Ascending aorta (tissue), 2 donors: ENCODE measurements at places on chromosomes 6 and 20. TPM values are rescaled to one million over a fixed set of nuclear protein-coding genes. Genes with fewer than 3 reads are reported as not detected.

The ZBP1 gene
- not detected for total RNA-seq

The CST4 gene
- total RNA-seq: not detected

The IPCEF1 gene
- not detected for total RNA-seq

The FAM162B gene
- not detected for total RNA-seq

The UNC5CL gene
- total RNA-seq: 0.53 TPM

The SLC32A1 gene
- not detected for total RNA-seq

The PPP1R14C gene
- not detected for total RNA-seq

The ANGPT4 gene
- 5.7 TPM for total RNA-seq

The CAGE1 gene
- not detected for total RNA-seq

The C6orf58 gene
- not detected for total RNA-seq

The SGK2 gene
- total RNA-seq: 0.32 TPM

The AVP gene
- total RNA-seq: not detected

The GSTA4 gene
- total RNA-seq: 1.7 TPM

DNA sequence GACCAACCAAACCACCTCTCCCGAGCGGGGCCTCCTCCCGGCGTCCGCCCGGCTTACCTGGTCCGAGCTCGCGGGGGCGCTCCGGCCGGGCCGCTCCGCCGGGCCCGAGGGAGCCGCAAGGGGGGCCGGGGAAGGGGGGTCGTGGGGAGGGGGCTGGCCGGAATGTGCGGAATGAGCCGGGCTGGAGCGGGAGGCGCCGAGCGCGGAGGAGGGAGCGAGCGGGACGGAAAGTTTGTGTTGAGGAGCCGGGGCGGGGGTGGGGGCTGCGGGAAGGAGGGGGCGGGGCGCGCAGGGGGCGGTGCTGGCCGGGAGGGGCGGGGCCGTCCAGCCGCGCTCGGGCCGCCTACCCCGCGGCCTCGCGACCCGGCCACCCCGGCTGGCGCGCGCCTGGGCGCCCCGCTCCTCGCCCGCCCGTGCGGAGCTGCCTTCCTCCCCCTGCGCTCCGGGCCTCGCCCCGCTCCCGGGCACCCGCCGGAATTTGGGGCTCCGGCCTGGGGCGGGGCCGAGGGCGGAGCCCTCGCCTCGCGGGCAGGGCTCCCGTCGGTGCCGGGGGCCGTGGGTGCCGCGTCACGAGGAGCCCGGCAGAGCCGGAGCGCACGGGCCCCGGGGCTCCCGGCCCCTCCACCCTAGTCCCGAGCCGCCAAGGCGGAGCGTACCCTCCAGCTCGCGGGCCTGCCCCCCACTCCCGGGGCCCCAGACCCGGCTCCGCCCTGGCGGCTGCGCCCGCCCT lies at the start of gene TEAD3:
Gene TEAD3, minus strand, starts transcription at position 239 of the 730 bp plus-strand sequence.
- DNase-seq: peak; percentile 80

GRCh38 chr20:49845060-49845459 lies 32.4 kb downstream of the SLC9A8 start:
- DNase-seq: no peak

DNA sequence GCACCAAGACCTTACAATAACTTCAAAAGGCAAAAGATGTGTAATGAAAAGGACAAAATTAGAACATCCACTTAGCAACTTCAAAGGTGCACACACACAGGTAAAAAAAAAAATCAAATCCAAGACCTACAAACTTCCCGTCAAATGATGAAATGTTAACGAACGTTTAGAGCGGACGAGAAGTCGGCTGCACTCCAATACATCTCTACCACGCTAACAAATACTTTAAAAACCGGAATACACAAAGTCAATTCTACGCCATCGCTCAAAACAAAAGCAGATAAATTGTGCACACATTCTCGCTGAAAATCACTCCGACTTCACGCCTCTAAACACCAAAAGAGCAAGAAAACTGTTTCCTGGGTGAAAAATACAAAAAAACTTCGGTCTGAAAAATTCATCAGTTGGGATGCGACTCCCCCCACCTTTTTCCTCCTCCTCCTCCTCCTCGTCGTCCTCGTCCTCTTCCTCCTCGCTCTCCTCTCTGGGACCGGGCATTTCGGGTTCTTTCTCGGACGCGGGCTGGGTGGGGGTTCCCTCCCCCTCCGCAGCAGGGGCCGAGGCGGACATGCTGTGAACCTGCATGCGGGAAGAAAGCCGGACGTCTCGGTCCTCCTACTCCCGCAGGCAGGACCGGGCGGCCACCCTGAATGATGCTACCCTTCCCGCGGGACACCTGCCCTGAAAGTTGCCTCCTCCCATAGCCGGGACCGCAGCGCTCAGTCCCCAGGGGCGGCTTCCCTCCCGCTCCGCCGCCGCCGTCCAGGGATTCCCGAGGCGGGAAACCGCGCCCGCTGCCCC lies 712 bp downstream of the DEK start:
- DNase-seq: no peak

- no peak for DNase-seq
These were observed 197.2 kb upstream of the SOX4 start for GRCh38 chr6:21396313-21396712.

- no peak for DNase-seq
These were observed 4.1 kb upstream of the ADISSP start for GRCh38 chr20:3771552-3772058.

GRCh38 chr6:87789198-87789899 lies 87.3 kb upstream of the AKIRIN2 start:
- no peak for DNase-seq

GRCh38 chr6:159043947-159044346 lies 844 bp downstream of the TAGAP start:
- DNase-seq: no peak

DNA sequence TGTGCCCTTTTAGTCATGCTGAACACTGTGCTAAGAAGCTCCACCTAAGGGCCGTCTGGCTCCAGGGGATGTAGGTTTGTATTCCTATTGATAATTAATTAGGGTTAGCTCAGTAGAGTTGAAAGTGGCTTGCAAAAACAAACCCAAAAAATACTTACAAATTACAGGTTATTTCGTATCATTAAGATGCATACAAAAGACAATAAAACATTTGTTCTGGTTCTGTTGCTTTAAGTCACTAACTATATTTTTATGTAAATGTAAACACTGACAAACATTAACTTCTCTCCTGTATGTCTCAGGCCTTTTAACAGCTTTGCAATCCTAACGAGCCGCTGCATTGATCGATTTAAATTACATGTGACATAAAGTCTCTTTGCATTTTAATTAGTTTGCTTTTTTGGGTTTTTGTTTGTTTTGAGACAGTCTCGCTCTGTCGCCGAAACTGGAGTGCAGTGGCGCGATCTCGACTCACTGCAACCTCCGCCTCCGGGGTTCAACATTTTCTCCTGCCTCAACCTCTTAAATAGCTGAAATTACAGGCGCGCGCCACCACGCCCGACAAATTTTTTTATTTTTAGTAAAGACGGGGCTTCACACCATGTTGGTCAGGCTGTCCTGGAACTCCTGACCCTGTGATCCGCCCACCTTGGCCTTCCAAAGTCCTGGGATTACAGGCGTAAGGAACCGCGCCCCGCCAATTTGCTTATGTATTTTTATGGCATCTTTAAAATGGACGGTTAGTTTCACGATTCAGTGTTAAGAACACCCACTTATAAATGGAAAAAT lies 110.9 kb downstream of the HFE start:
- DNase-seq: no peak

DNA sequence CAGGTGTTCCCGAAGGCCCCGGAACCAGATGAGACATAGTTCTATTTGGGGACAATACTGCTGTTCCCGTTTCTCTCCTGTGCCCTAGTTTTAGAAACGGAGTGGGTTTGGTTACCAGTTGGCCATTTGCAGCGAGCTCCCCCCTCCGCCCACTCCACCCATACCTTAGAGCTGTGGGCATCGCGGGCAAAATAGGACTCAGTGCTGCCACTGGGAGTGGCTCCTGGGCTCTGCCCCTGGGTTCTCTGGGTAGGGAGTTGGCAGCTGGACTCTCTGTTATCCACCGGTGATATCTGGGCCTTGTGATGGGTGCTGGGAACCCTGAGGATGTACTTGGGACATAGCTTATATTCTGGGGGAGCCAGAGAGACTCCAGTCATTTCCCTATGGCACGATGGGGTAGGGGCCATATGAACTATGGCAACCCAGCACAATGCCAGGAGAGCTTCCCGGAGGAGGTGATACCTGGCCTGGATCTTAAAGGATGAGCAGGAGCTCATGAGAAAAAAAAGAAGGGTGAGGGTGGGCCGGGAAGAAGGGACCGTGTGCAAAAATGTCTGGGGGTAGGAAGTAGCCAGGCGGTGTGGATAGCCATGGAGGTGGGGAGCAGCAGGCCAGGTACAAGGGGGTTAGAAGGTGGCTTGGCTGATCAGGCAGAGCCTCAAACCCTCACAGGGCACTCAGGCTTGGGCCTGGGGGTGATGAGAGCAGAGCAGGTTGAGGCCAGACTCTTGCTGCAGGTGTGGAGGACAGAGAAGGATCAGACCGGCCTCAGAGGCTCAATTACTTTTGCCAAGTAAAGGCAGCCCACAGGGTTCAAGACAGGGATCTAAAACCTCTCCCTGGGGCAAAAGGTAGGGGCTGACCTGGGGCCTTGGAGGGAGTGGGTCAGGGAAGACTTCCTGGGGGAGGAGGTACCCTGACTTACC lies 9.6 kb downstream of the SRC start:
- no peak for DNase-seq

DNA sequence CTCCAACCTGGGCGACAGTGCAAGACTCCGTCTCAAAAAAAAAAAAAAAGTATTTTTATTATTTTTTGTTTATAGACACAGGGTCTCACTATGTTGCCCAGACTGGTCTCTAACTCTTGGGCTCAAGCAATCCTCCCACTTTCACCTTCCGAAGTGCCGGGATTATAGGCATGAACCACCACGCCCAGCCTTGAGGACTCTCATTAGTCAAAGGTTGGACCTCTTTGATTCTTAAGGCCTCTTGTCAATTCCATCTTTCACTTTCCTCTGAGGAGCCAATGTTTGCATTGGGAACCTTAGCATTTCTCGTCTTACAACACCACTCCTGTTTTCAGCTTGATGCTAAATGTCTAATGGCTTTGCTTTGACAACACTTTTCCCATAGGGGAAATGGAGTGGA lies 16.1 kb upstream of the CDK19 start:
- DNase-seq: no peak

GRCh38 chr6:37366910-37367309 lies 13.1 kb downstream of the RNF8 start:
- DNase-seq: no peak

DNA sequence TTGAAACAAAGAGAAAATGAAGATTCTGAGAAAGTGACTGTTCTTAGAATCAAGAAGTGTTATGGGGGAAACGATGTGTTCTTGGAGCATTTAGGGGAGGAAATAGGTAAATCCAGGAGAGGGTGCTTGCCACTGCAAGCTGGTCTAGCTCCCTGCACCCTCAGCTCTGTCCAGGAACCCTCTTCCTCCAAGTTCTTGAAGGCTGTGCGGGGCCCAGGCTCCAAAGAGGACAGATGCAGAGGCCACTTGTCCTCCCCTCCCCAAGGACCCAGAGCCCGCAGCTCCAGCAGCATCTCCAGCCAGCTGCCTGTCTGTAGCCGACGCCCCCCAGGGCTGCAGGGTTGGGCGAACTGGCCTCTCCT lies 87.9 kb downstream of the CDC5L start:
- no peak for DNase-seq

GRCh38 chr6:44446626-44447300 lies 59.3 kb downstream of the CDC5L start:
- no peak for DNase-seq

DNA sequence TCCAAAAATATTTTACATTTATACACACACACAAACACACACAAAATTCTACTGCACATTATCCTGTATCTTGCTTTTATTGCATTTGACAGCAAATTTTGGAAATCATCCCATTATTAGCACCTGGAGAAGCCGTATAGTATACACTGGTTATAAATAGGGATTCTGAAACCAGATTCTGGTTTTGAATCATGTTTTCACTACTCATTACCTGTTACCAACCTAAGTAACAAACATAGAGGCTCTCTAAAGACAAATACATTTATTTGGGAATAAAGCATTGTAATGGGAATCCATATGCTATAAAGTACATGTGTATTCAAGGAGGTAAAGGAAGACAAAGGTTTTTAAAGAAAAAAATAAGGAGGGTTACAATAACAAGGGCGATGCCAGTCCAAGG lies 106.8 kb downstream of the OR2B2 start:
- no peak for DNase-seq

- no peak for DNase-seq
These were observed 77.2 kb downstream of the CD164 start for GRCh38 chr6:109305028-109305427.

DNA sequence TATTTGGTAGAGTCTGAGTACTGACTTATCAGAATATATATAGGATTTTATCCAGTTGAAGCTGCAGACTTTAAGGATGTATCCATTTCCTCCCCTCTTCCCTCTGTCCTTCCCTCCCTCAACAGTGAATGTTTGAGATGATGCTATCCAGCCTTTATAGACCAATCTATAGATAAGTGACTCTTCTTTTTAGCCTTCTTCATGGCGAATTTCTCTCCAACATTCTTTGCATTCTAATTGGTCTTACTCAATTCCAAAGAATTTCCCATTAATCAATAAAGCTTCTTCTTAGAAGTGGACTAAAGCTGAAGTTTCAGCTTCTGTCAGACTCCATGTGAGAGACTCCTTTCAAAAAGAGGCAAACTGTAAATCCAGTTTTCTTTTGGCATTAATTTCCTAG lies 99.3 kb downstream of the AIG1 start:
- DNase-seq: no peak

DNA sequence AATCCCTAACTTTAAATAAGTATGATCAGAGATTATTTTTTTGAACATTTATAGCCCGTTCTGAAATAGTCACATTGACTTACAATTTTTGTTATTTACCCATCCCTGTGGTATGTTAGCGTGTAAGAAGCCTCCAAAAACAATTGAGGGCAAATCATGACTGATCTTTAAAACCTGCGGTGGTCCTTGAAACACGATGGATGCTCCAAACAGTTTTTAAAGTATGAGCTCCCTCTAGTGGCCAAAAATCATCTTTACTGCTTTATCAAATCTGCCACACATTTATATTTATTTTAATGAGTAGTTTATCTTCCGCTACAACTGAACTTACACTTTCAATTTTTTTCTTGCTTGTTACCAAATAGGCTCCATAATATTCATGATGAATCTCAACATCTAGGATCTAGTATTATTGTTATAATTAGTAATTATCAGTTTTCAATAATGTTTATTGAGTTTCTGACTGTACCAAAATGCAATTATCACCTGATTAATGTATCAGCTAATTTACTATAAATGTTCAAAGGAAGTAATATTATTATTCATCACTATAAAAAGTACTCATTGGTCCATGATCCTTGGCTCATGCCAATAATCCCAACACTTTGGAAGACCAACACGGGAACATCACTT lies 52.2 kb downstream of the MARCKS start:
- DNase-seq: no peak

- DNase-seq: no peak
These were observed 172.8 kb upstream of the SYNDIG1 start for GRCh38 chr20:24296477-24297261.

- DNase-seq: no peak
These were observed 261.3 kb downstream of the PLCB1 start for GRCh38 chr20:8393381-8393780.

- DNase-seq: no peak
These were observed 8.5 kb upstream of the C6orf141 start for GRCh38 chr6:49541936-49542335.

- DNase-seq: no peak
These were observed 36.6 kb downstream of the ABRACL start for GRCh38 chr6:139064981-139065665.

GRCh38 chr6:149324428-149324827 lies 6.9 kb downstream of the TAB2 start:
- DNase-seq: no peak

- DNase-seq: no peak
These were observed 61.0 kb downstream of the EDN3 start for GRCh38 chr20:59361411-59361810.

GRCh38 chr20:51021067-51022025 lies 1.6 kb downstream of the KCNG1 start:
- no peak for DNase-seq
